ENCODE measurements at places on chromosomes 1 and 21. TPM values are rescaled to one million over a fixed set of nuclear protein-coding genes. Genes with fewer than 3 reads are reported as not detected.

GIPC2 gene
- 0.50 TPM for total RNA-seq

SYPL2 gene
- not detected for total RNA-seq

RXFP4 gene
- total RNA-seq, result not detected

SUCO gene
- total RNA-seq, result 21.0 TPM

HCRTR1 gene
- total RNA-seq, result not detected

INTS7 gene
- total RNA-seq, result 22.8 TPM

AGRN gene
- total RNA-seq, result 87.6 TPM

C1orf185 gene
- not detected for total RNA-seq

CFHR5 gene
- not detected for total RNA-seq

IL20 gene
- total RNA-seq, result not detected

KLHDC9 gene
- total RNA-seq, result not detected

RNF186 gene
- not detected for total RNA-seq

GBP7 gene
- not detected for total RNA-seq

OR2G3 gene
- total RNA-seq, result not detected

LELP1 gene
- not detected for total RNA-seq
